ENCODE measurements at places on chromosomes 13 and 19.

DNA sequence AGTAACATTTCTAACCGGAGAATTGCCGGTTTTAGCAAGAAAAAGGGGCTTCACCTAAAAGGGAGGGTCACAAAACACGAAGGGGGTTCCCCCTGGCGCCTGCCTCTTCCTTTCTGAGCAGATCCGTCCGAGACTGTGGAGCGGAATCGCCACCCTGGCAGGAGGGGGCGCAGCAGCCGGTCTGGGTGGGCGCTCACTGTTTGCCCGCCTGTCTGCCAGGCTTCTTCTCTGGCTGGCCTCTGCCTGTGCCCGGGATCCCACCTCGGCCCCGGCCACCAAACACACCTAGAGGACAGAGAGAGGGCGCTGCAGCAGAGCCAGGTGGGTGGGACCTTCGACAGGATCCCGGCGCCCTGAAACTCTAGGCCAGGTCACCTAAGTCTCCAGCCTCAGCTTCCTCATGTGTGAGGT is 15.6 kb downstream of the LSM4 start:
- DNase-seq = no peak

DNA sequence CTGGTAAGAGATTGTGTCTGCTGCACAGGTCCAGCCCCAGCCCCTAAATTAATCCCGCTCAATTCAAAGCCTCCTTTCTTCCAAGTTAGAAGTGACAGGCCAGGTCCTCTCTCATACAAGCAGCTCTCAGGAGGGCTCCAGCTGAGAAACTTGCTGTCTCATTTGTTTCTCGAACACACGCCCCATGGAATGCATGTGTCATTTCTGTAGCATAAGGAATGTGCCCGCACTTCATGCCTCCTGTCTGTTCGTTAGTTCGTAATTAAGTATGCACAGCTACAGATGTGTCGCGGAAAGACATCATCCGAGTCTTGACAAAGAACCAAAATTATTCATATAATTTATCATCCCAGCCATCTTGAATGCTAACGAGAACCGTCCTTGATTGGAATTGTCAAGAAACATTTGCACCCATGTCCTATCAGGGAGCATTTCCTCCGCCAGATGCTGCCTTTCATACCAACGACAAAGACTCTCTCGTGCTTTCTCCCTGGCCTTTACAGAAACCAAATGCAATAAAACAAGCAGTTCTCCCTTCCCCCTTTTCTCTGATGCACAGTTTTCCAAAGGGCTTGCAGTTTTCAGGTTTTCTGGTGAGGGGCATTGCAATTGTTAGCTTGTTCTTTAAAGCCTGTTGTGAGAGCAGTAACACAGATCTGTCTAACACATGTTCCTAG is 133.5 kb downstream of the UQCRFS1 start:
- no peak for DNase-seq

GRCh38 chr13:26411206-26411605 is 146.3 kb upstream of the WASF3 start:
- no peak for DNase-seq

DNA sequence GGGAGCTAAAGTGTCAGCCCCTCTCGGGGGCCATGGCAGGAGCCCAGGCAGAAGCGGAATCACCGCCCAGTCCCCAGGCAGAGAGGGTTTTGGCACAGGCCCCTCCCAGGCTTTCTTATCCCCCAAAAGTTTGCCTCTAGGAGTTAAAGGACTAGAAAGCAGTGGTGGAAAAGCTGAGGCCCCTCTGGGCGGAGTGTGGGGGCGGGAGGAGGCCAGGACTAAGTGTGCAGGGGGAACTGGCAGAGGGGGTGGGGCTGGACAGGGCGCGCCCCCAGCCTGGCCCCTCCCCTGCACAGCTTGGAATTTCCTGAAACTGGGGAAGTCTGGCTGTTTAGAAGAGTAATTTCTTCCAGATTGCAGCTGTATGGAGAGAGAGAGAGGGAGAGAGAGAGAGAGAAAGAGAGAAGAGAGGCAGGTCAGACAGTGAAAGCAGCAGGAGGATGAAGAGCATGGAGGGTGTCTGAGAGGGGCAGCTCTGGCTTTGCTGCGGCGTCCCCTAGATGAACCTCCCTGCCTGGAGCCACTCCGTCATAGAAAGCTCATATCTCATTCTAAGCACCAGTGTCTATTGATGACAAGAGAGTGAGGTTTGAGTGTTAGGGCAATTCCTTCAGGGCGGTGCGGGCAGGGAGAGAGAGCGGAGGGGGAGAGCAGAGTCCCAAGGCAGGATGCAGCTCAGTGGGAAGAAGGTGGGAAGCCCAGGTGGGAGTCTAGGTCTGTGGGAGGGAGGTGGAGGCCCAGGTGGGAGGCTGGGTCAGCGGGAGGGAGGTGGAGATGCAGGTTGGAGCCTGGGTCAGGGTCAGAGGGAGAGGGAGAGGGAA is at the start of gene CDC42EP5:
TSS of gene CDC42EP5 (minus strand) at position 226 of the 821 bp plus-strand sequence. CDS start 7,749 bp downstream, outside the sequence.
- no peak for DNase-seq

- no peak for DNase-seq
Observed at GRCh38 chr19:56176881-56177280, 1.1 kb downstream of the GALP start.

DNA sequence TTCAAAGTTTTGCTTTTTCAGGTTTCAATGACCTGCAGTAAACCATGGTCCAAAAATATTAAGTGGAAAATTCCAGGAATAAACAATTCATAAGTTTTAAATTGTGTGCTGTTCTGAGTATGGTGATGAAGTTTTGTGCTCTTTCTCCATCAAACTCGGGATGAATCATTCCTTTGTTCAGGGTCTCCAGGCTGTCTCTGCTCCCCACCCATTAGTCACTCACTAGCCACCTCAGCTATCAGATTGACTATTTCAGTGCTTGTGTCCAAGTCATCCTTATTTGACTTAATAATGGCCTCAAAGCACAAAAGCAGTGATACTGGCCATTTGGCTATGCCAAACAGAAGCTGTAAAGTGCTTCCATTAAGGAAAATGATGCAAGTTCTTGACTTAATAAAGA is 1140.4 kb downstream of the EFNB2 start:
- DNase-seq = no peak

DNA sequence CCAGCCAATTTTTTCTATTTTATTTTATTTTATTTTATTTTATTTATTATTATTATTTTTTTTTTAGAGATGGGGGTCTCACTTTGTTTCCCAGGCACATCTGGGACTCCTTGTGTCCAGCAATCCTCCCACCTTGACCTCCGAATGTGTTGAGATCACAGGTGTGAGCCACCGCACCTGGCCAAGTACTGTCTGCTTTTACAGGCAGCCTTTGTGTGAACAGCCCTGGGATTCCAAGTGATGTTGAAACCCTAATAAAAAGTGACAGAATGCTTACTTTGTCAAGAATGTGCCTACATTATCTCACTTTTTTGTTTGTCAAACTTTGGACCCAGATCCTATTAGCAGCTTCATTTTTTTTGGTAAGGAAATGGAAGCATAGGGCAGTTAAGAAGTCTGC is 220.1 kb upstream of the EDNRB start:
- no peak for DNase-seq

DNA sequence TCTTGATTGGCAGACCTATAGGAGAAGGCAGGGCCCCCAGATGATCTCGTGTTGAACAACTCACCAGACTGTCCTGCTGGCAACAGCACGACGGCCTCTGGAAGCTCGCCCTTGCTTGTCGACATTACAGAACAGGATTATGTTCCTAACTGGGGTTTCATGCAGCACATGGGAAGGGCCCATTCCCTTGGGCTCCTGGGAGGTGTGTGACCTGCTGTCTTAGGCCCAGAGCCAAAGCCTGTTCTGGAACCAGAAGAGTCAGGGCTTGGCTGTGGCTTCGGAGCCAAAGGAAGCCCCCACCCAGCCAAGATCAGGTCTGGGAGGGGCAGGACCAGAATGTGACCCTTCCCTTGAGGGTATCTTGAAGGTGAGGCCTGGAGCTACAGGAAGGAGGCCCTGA is 36.9 kb downstream of the RGCC start:
- DNase-seq = no peak

DNA sequence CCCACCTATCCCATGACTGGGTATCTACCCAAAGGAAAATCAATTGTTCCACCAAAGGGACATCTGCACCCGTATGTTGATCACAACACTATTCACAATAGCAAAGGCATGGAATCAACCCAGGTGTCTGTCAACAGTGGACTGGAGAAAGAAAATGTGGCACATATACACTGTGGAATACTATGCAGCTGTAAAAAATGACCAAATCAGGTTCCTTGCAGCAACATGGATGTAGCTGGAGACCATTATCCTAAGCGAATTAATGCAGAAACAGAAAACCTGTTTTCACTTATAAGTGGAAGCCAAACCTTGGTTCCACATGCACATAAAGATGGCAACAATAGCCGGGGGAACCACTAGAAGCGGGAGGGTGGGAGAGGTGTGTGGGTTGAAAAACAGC is 228.6 kb downstream of the UQCRFS1 start:
- no peak for DNase-seq

DNA sequence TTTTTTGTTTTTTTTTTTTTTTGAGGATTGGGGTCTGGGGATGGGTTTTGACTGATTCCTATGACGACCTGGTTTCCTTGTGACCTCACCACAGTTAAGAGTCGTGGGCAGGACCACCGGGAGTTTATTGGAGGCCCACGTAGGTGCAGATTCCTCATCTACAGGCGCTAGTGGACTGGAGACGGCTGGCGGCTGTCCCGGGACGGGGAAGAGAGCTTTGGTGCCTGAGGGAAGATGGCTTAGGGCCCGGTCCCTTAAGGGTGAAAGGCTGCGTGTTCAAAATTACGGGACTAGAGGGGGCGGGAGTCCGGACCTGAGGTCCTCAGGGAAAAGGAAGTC is 682 bp upstream of the TEAD2 start:
- DNase-seq = no peak

DNA sequence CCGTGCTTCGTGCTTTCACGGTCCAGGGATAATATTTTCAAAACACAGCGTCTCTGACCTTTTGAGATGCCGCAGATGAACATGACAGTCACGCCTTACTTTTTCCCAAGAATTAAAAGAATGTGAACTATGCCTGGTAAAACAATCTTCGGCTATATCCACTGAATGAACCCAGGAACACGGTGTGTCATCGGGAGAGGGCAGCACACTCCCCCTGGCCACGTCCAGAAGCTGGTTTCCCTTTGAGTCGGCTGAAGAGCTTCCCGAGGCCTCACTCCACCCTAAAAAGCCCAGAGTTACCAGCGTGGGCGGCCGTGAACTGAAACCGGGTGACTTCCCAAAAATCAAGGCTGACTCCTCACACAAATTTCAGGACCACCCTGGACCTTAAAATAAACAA is 22.9 kb upstream of the SHISA2 start:
- DNase-seq = no peak

DNA sequence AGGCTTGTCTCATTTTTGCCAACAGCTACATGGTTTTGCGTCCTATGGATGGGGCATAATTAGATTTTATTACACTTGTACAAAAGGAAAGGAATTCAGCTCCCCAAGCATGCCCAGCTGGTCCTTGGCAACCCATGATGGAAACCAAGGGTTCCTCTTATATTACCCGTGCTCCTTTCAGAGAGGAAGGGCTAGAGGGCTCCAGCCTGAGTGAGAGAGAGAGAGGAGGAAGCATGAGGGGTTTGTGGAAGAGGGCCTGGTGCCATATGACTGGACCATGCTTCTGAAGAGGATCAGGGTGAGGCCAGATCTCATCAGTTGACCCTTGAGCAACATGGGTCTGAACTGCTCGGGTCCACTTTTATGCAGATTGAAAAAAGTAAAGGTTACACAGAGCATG is 3.5 kb upstream of the RPS9 start:
- DNase-seq = no peak

DNA sequence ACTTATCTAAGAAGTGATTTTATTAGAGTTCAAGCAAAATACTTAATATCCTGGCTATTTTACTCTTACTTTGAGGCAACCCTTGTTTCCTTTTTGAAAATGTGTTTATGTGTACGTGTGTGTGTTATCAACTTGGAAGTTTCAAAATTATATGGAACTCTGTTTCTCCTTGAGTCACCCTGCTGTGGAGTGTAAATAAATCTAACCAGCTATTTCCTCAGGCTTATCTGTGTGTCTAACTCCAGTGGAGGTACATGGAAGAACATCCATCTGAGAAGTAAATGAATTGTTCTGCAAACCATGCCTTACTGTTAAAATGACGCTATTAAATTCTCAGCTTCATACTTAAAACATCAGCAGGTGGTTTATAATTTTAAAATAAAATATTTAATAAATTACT is 583.4 kb upstream of the SLITRK5 start:
- DNase-seq = no peak

- peak; percentile 28 for DNase-seq
Observed at GRCh38 chr13:110412132-110412914, 105.2 kb downstream of the COL4A2 start.

DNA sequence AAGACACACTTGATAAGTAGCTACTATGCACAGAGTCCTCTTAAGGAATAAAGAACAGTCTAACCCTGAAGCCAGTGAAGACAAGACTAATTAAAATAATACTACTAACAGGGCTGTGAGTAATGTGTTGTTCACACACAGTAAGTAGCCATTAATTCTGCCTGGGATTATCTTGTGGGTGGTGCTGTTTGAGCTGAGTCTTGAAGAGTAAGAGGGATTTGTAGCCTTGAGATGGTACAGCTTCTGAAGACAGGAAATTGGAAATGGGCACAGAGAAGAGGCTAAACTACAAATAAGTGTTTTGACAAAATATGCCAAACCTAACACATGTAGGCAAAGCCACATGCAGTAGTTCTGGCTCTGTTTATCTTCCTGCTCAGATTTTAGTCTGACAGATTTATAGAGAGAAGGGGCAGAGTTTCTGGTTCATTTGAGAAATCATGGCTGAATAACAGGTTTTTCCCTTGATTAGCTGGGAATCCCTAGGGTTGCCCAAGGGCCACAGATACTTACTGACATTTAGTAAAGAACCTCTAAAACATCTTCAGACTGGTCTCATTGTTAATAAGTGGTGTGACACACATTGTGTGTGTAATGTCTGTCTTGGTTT is 38.0 kb downstream of the ITGBL1 start:
- DNase-seq = no peak

DNA sequence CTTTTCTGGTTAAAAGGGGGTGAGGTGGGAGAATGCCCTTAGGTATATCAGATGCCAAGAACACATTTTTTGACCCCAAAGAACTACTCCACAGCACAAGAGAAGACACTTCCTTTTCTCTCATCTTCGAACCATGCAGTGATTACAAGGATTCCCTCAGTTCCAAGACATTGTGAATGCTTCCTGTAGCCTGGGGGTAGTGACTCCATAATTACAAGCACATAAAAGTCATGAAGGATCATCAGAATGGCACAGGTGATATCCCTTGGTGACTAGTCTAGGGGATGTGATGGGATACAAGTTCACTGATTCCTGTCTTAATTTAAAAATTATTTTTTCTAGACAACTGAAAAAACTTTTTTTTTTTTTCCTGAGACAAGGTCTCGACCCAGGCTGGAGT is 78.0 kb downstream of the ZC3H13 start:
- no peak for DNase-seq

- no peak for DNase-seq
Observed at GRCh38 chr19:39064405-39064804, 19.8 kb upstream of the ACP7 start.

GRCh38 chr19:1455336-1456120 is 5.6 kb downstream of the APC2 start:
- no peak for DNase-seq

GRCh38 chr19:39074205-39074692 is 9.9 kb upstream of the ACP7 start:
- no peak for DNase-seq

All from stimulated activated CD4-positive, alpha-beta T cell treated with anti-CD3 and anti-CD28 coated beads, TNF-alpha, amount 100 ng/mL, for 24 hours (primary cell).